Right ventricle myocardium inferior (tissue), 1 donor: ENCODE measurements at places on chromosomes 7 and 10.

- DNase-seq = no peak
These were observed 103.6 kb upstream of the PPP1R9A start for GRCh38 chr7:94803821-94804220.

GRCh38 chr7:69269806-69270205, 328.5 kb upstream of the AUTS2 start:
- no peak for DNase-seq

DNA sequence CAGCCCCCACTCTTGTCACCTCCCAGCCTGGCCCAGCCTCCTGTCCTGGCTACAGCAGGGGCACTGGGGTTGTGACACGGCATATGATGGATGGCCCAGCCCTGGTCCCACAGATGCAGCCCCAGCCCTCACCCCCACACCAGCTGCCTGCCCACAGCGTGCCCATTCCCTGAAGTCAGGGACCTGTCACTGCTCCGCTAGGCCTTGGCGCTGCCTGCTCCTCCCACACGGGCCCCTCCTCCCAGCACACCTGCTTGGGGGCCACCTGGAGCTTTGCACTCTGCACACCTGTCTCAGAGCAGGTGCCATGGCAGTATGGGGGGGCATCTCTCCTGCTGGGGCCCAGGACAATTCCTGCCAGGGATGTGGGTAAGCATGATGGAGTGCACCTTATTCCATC, 3.5 kb downstream of the GCK start:
- DNase-seq = no peak

GRCh38 chr7:130276796-130277762, 10.4 kb downstream of the CPA2 start:
- no peak for DNase-seq

- no peak for DNase-seq
These were observed 57.8 kb downstream of the GCC1 start for GRCh38 chr7:127527561-127527960.

DNA sequence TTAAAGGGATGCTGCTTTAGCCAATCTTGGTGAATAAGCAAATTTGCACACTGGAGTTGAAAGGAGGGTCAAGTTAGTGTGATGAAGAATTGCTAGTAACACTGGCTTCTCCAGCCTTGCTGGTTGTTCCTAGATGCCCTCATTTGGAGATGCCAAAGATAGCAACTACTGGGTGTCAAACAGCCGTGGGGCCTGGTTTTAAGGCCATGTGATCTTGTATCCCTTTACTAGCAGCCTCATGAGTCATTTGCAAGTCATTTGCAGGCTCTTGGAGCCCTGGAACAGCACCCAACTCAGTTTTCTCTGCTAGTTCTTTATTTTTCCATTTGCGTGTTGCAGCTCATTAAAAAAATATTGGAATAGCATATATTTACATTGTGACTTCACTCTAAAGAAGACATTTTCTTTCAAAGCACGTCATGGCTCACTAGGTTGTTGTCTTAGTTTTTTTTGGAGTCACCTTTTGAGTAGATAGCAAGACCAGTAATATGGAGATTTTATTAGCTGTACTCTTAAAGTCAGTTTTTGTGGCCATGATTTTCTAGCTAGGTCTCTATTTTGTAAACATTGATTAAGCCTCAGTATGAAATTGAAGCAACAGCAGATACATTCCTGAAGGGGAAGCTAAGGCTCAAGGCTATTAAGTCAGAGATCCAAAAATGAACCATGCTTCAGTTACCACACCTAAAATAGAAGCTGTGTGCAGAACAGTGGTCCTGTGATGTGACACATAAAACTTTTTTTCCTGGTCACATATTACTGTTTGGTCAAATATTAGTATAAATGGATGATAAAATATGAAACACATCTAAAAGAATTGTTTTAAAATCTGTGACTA, 1.3 kb downstream of the LSMEM1 start:
- DNase-seq = no peak

- no peak for DNase-seq
These were observed 14.8 kb upstream of the EEPD1 start for GRCh38 chr7:36138209-36138608.

GRCh38 chr10:1923586-1923985, 186.3 kb upstream of the ADARB2 start:
- DNase-seq = no peak

- DNase-seq = no peak
These were observed 1.7 kb downstream of the ATE1 start for GRCh38 chr10:121926157-121926556.

DNA sequence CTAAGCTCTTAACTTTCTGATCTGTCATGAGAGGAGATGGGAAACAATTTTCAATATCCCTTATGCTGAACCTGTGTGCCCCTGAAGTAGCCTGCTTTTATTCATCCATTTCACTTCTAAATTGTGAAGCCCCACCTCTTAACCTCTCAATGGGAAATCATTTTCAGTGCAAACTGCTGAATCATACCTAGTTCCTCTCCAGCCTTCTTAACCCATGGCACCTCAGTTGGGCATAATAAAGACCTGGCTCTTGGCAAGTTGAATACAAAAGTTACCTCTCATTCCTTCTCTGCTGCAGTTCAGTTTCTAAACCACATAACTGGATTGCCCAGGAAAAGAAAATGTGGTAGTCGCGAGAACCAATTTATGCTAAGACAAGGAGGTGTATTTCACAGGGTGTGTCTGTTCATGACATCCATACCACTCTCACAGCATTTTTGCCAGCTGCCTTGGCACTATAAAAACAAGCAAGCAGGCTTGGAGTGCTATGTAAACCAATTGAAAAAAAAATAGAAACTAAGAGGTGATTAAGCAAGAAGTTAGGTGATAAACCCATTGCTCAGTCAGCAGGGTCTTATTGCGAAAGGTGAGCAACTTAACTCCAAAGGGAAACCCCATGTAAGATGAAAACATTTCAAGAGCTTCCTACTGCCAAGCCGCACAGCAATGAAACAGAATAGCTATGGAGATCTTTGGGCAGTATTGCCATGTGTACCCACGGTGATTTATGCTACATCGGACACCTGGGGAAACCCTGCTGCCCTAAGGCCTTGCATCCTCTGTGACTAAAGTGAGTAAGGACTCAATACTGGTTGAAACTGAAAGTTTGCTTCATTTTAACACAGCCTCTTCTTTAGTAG, 57.0 kb upstream of the DKK1 start:
- DNase-seq = no peak

DNA sequence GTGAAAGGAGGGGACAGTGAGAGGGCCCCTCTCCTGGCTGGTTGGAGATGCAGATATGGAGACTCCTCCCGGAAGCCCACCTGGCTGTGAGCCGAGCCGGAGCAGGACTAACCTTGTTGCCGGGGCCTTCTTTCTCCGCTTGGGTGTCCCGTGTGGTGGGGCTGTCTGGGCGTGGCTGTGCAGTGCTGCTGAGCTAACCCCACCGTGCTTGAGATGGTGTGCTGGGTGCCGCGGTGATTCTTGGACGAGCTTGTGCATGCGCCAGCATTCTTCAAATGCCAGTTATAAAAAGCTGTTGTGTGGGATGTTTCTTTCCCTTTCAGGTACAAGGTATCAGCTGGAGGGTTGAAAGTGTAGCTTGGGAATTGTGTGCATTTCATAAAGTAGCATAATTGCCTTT, 48.8 kb downstream of the DAGLB start:
- peak; percentile 72 for DNase-seq

GRCh38 chr10:124173298-124173900, 80.0 kb upstream of the CHST15 start:
- no peak for DNase-seq

GRCh38 chr7:131081308-131081707, 246.4 kb upstream of the MKLN1 start:
- no peak for DNase-seq

- DNase-seq = no peak
These were observed 136.7 kb upstream of the CHST15 start for GRCh38 chr10:124229989-124230634.

DNA sequence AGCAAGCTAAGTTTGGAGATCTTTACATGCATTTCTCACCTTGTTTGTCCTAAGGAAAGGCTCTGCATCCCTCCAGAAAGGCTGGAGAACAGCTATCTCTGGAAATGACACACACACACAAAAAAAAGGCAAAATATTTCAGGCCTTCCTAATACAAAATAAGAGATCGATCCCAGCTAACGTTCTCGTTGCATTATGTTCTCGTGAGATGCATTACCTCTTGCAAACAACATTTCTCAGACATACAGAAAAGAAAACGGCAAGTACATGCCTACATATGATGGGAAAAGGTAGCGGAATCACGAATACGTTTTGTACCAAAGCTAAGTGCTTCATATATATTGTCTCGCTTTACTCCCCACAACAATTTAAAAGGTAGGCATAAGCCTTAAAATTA, 488 bp downstream of the MTERF1 start:
- no peak for DNase-seq

GRCh38 chr10:31528831-31529230, 209.8 kb downstream of the ZEB1 start:
- DNase-seq = no peak

DNA sequence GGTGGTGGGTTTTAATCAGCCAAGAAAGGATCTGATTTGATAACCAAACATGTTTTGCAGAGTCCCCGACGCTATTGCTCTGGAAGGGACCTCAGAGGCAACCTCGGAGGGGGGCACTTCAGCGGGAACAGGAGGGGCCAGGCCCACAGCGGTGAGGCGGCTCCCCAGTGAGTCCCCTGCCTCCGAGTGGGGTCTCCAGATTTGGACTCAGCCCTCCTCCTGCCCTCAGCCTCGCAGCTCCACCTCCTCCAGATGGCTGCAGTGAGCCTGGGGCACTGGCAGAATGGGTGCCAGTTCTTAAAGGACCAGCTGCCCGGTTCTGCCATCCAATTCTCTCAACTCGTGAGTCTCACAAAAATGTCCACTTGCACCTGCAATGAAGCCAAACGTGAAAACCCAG, 61.0 kb upstream of the NANOS1 start:
- DNase-seq = no peak

GRCh38 chr10:117720931-117721835, 178.6 kb downstream of the EMX2 start:
- no peak for DNase-seq

DNA sequence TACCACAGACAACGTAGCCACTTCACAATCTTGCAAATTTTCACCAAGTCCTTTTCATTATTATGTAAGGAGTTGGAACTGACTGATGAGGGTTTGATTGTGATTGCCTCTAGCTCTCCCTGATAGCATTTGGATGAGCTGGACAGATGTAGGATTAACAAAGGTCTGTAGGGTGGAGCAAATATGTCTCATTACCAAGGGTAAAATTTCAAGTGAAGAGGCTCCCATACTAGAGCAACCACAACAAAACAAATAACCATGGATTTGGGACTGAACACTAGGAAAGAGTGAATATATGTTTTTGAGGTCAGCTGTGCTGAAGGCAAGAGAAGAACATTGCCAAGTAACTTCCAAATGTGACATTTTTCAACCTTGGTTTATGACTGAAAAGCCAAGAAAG, 281.7 kb downstream of the NEBL start:
- DNase-seq = no peak

- DNase-seq = no peak
These were observed 435.2 kb upstream of the SEMA3A start for GRCh38 chr7:84629640-84630318.

DNA sequence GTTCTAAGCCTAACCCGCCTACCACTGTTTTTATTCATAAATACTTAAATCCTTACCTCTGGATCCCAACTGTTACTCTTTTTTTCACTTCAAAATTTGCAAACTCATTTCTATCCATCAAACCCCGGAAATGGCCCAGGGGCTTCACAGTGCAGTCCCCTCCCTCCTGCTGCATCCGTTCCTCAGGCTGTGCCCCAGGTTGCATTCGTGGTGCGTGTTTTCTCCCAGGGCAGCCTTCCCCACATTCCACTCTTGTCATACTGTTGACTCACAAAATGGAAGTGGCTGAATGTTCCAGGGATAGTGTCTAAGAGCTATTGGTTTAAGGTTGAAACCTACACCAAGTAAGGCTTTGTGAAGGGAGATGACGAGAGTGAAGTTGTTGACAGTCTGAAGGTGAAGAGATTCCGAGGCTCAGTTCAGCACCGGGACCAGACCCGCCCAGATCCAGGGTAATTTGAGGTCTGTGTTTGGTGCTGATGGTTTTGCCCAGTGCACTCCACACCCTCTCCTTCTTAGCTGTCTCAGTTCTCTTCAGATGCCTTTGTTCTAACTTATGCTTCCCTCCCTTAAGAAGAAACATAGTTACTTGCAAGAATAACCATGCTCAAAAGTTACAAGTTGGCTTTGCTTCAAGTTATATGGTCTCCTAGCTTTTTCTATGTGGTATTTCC, 7.7 kb downstream of the INSIG1 start:
- no peak for DNase-seq

DNA sequence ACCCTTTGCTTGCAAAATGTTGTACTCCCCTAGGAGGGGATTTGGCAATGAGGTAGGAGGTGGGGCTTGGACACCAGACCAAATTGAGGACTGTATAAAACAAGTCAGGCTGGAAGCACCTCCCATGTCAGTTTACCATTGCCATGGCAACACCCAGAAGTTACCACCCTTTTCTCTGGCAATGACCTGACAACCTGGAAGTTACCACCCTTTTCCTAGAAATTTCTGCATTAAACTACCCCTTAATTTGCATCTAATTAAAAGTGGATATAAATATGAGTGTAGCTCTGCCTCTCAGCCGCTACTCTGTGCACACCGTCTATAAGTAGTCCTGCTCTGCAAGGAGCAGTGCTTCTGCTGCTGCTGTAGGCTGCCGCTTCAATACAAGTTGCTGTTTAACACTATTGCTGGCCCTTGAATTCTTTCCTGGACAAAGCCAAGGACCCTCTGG, 7.8 kb upstream of the BLNK start:
- DNase-seq = no peak

DNA sequence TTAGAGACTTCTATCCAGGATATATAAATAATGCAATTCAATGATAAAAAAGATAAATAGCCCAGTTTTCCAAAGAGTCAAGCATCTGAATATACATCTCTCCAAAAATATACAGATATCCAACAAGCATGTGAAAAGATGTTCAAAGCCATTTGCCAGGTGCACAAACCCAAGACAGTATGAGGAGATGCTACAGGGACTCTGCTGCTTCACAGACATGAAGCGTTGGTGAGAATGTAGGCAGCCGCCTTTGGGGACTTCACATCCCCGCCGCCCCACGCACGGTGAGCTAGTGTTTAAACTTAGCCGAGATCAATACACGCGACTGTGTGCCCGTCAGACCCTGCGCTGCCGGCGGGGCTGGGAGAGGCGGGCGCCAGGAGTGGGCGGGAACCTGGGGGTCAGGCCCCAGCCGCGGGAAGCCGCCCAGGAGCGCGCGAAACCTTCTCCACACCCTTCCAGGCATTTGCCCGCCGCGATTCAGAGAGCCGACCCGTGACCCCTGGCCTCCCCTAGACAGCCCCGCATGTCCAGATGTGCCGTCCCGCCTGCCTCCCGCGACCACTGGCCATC, 927 bp upstream of the ALOX5 start:
- DNase-seq = no peak

- no peak for DNase-seq
These were observed 295.4 kb downstream of the LRMDA start for GRCh38 chr10:75726522-75727483.

- DNase-seq = no peak
These were observed 1.8 kb downstream of the VCL start for GRCh38 chr10:73999703-74000102.

- DNase-seq = no peak
These were observed 82.3 kb downstream of the PRKAG2 start for GRCh38 chr7:151794508-151795167.
